ENCODE measurements at places on chromosomes 2 and 18.
A peak's percentile ranks its signal among the peaks of the same experiment; 100 is the strongest.

- no peak overlapping the region for H3K27ac ChIP-seq
- H3K4me3 ChIP-seq, result no peak overlapping the region
- H3K4me1 ChIP-seq, result no peaks in the 10 kb centered on the region
- H3K27me3 ChIP-seq, result peaks cover 6% of the 10 kb centered on the region
- no peak for DNase-seq
Observed at GRCh38 chr18:45156946-45157345, 458.3 kb upstream of the SLC14A2 start.

DNA sequence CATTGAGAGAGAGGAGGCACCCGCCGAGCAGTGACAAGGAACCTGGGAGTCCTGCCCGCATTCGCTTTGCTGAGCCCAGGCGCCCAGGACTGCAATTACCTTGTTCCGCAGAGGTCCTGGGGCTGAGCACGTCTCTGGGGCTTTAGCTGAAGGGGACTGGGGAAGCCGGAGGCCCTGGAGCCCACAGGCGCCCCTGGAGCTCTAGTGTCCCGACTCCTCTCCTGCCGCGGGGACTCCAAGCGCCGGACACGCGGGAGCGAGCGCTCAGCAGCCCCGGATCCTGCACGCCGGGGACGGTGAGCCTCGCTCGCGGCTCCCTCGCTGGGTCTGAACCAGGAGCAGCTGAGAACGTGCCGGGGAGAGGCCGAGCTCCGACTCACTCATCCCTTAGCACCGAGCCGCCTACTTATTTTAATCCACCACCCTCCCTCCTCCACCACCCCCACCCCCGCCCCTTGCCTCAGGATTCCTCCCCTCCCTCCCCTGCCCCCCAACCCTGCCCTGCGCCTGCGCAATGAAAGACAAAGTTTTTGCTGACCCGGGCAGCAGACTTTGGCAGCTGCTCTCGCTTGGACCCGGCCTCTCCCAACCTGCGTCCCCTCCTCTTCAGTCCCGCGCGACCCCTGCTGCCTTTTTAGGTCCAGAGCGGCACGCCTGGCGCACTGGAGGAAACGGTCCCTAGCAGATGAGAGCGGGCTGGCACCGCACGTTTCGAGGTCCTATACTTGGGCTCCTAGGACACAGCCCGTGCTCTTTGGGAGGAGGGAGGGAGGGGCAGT, at the start of gene OSR1:
TSS of gene OSR1 (minus strand) at position 382 of the 779 bp plus-strand sequence. CDS start 4,818 bp downstream, outside the sequence.
- no peak within 1 kb of the TSS for H3K27ac ChIP-seq
- peaks cover 29% of the 10 kb centered on the region for H3K4me1 ChIP-seq
- DNase-seq, result no peak

GRCh38 chr2:159661286-159661685, 44.9 kb upstream of the BAZ2B start:
- DNase-seq, result no peak
- H3K27me3 ChIP-seq, result peaks cover 1% of the 10 kb centered on the region
- no peak overlapping the region for H3K4me3 ChIP-seq
- H3K4me1 ChIP-seq, result no peaks in the 10 kb centered on the region

GRCh38 chr2:55236992-55237543, 4.6 kb downstream of the RPS27A start:
- DNase-seq, result no peak
- H3K36me3 ChIP-seq, result peaks cover 67% of the 10 kb centered on the region
- no peak overlapping the region for H3K4me3 ChIP-seq

GRCh38 chr18:58960946-58961722, 96.5 kb downstream of the ZNF532 start:
- no peak overlapping the region for H3K27ac ChIP-seq
- no peak overlapping the region for H3K4me3 ChIP-seq
- no peaks in the 10 kb centered on the region for H3K27me3 ChIP-seq
- DNase-seq, result no peak
- no peaks in the 10 kb centered on the region for H3K36me3 ChIP-seq

- no peak for DNase-seq
- H3K36me3 ChIP-seq, result peaks cover 74% of the 10 kb centered on the region
- no peak overlapping the region for H3K4me3 ChIP-seq
Observed at GRCh38 chr2:46950314-46950713, 34.7 kb upstream of the MCFD2 start.

DNA sequence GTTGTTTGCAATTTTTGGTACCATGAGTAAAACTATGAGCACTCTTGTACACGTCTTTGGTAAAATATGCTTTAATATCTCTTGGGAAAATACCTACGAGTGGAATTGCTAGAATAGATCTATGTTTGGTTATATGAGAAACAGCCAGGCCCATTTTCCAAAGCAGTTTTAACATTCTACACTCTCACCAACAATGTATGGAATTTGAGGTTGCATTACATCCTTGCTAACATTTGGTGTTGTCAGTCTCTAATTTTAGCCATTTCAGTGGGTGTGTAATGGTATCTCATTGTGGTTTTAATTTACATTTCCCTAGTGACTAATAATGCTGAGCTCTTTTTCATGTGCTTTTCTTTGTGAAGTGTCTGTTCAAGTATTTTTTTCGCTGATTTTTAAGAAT, 118.9 kb upstream of the TCF4 start:
- H3K27me3 ChIP-seq, result no peaks in the 10 kb centered on the region
- no peak overlapping the region for H3K4me3 ChIP-seq
- H3K4me1 ChIP-seq, result no peaks in the 10 kb centered on the region
- no peak overlapping the region for H3K27ac ChIP-seq
- no peak for DNase-seq
- H3K36me3 ChIP-seq, result no peaks in the 10 kb centered on the region

DNA sequence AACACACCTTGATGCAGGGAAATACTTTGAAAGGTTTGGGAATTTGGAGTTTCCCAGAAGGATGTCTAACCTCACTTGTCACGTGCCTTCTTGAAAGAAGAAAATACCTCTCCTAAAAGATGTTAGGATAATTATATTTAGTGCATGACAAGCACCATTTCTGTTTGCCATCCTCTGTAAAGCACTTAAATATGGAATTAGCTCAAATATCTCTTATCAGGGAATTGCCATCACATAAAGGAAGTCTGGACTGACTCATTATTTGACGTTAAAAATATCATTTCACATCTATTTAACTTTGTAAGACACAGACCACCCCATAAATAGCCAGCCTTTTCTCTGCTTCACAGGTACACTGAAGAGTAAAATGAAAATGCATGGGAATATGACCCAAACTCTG, 140.1 kb downstream of the STK39 start:
- no peaks in the 10 kb centered on the region for H3K27me3 ChIP-seq
- H3K4me3 ChIP-seq, result no peak overlapping the region
- no peak for DNase-seq
- H3K36me3 ChIP-seq, result peaks cover 47% of the 10 kb centered on the region
- no peaks in the 10 kb centered on the region for H3K4me1 ChIP-seq
- H3K27ac ChIP-seq, result no peak overlapping the region

DNA sequence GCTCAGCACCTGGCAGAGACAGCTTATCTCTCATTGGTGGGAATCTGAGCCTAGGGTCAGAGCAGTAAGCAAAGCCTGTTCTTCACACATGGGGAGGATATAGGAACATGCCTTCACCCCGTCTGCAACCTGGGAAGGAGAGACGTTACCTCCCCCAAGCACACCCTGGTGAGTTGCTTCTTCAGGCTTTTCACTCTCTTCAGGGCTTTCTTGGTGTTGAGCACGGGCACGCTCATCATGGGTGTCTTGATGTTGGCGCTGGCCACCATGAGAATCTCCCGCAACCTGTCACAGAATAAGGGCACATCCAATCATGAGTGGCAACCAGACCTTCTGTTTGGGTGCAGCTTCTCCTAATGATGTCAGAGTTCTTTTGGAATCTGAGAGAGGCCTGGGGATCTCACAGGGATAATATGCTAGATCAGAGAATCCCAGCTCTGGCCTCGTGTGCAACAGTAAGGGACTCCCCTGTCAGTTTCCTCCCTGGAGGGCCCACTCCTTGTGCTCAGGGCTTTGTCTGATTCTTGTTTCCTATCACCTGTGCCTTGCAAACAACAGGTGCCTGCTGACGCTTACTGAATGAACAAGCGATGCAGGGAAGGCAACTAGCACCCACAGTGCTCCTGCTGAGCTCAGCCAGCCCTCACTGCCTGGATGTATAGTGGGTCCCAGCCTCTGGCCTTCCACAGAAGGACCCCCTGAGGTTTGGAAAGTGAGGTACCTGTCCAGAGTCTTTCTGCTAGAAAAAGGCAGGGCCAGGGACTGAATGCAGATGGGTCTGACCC, 66.3 kb downstream of the POLR1A start:
- no peak for DNase-seq
- H3K4me3 ChIP-seq, result no peak overlapping the region
- H3K27ac ChIP-seq, result peak overlapping the region; percentile 98
- H3K27me3 ChIP-seq, result no peaks in the 10 kb centered on the region
- H3K4me1 ChIP-seq, result peaks cover 63% of the 10 kb centered on the region

- DNase-seq, result no peak
- H3K4me3 ChIP-seq, result no peak overlapping the region
- H3K27me3 ChIP-seq, result peaks cover 6% of the 10 kb centered on the region
Observed at GRCh38 chr2:147247749-147248148, 597.1 kb upstream of the ACVR2A start.

DNA sequence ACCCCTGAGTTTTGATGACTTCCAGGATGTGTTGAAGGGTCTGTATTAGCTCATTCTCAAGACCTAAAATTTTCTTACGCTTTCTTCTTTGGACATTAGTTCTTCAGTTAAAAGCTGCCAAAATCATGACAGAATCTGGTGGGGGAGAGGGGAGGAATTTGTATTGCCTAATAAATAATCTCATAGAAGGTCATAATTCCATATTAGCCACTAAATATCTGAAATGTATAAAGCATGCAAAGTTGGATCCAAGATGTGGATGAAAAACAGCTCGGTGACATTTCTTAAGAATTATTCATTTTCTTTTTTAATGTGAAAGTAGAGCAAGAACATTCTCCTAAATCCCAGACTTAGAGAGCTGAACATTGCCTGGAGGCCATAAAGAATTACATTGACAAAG, 120.1 kb downstream of the MMADHC start:
- peaks cover 6% of the 10 kb centered on the region for H3K27me3 ChIP-seq

- DNase-seq, result no peak
- H3K4me1 ChIP-seq, result peaks cover 23% of the 10 kb centered on the region
- no peak overlapping the region for H3K27ac ChIP-seq
- peaks cover 4% of the 10 kb centered on the region for H3K27me3 ChIP-seq
- H3K4me3 ChIP-seq, result no peak overlapping the region
Observed at GRCh38 chr2:313991-314390, 26.1 kb upstream of the ALKAL2 start.

DNA sequence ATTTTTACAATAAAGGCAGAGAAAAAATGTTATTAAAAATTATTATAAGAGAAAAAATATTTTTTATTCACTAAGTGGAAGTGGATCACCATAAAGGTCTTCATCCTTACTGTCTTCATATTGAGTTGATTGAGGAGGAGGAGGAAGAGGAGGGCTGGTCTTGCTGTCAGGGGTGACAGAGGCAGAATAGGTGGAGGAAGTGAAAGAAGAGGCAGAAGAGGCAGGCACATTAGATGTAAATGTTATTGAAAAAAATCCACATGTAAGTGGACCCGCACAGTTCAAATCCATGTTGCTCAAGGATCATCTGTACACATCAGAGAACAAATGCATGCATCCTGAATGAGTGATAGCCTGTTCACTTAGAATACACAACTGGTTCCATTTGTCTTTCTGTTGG, 6.4 kb upstream of the SPATS2L start:
- peaks cover 15% of the 10 kb centered on the region for H3K4me1 ChIP-seq
- no peaks in the 10 kb centered on the region for H3K36me3 ChIP-seq
- DNase-seq, result no peak
- peaks cover 22% of the 10 kb centered on the region for H3K27me3 ChIP-seq
- H3K4me3 ChIP-seq, result no peak overlapping the region

- H3K4me1 ChIP-seq, result peaks cover 7% of the 10 kb centered on the region
- H3K4me3 ChIP-seq, result no peak overlapping the region
- H3K27me3 ChIP-seq, result no peaks in the 10 kb centered on the region
- H3K27ac ChIP-seq, result no peak overlapping the region
- peaks cover 60% of the 10 kb centered on the region for H3K36me3 ChIP-seq
- DNase-seq, result no peak
Observed at GRCh38 chr2:43278564-43279220, 52.3 kb upstream of the ZFP36L2 start.

DNA sequence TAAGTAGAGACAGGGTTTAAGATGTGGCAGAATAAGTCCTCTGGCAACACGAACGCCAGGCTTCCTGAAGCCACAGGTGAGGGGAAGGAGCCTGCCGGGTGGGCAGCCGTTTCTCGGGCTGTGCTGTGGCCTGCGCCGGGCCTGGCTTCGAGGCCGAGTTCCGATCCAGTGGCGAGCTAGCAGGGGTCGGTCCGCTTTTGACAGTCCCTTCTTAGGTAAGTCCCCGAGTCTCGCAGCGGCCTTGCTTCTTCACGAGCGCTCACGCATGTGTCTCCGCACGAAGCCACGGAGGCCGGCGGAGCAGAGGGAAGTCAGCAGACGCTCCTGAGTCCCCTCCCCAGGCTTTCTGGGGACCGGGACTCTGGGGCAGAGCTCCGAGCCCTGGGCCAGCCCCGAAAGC, 26.0 kb downstream of the SALL3 start:
- no peak overlapping the region for H3K27ac ChIP-seq
- no peak for DNase-seq
- H3K36me3 ChIP-seq, result no peaks in the 10 kb centered on the region

DNA sequence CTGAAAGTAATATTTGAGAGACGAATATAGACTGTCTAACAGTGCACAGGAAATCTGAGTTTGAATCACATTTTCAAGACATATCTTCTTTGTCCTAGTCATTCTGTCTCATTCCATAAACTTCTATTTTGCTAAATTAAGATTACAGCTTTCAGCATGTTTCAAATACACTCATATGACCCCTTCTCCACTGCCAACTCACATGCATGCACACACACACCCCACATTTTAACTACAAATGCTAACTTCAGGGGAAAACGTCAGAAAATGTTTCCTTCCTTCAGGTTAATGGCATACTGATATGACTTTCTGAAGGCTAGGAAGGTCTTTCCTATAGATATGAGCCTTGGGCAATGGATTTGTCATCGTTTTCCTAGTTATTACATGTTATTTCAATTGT, 373.7 kb downstream of the RBM43 start:
- DNase-seq, result no peak
- no peaks in the 10 kb centered on the region for H3K27me3 ChIP-seq
- H3K4me3 ChIP-seq, result no peak overlapping the region
- H3K4me1 ChIP-seq, result no peaks in the 10 kb centered on the region
- H3K27ac ChIP-seq, result no peak overlapping the region

DNA sequence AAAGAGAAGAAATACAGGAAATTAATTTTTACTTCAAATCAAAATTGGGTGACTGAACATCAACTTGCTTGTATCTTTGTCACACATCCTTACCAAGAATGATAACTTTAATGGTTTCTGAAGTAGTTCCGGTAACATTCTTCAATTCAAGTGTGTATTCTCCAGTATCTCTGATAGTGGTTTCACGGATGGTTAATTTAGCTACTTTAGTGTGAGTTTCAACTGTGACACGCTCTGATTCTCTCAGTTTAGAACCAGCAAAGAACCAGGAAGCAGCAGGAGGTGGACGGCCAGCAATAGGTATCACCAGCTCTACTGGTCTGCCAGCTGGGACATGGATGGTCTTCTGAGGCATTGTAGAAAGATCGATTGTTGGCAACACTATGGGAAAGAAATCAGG, 62.3 kb downstream of the PLEKHA3 start:
- peaks cover 12% of the 10 kb centered on the region for H3K4me1 ChIP-seq
- H3K36me3 ChIP-seq, result peaks cover 77% of the 10 kb centered on the region
- H3K27ac ChIP-seq, result no peak overlapping the region
- no peak for DNase-seq

Measured in activated T-helper 2 cell treated with anti-CD3 and anti-CD28 coated beads, Interferon-gamma antibody, Interleukin-2, Interleukin-4, amounts not matched to agents 10 μg/mL and 5 μg/mL and 100 μg/mL, durations not matched to agents 14 hours and 24 hours and 36 hours (primary cell).